ENCODE measurements at places on chromosomes 7 and 10. TPM values are rescaled to one million over a fixed set of nuclear protein-coding genes. Genes with fewer than 3 reads are reported as not detected.

- DNase-seq: no peak
Observed at GRCh38 chr10:94066411-94066810, 72.7 kb downstream of the PLCE1 start.

- DNase-seq: no peak
Observed at GRCh38 chr7:90856351-90857070, 260.4 kb downstream of the CDK14 start.

GRCh38 chr10:23630376-23630775, 191.5 kb downstream of the OTUD1 start:
- DNase-seq: no peak

DNA sequence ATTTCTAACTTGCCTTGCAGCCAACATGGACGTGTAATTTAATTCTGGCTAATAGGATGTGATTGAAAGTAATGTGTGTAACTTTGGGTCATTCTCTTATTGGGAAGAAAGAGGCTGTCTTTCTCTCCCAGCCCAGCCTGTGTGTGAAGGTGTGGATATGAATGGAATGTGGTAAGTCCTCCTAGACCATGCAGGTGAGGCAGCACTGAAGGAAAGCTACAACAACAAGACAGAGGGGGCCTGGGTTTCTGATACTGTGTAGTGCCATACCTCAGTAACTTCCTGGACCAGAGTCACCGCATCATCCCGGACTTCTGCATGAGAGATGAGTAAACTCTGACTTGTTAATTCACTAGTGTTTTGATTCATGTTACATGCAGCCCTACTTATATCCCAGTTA, 237.0 kb downstream of the EXOC4 start:
- DNase-seq: no peak

DNA sequence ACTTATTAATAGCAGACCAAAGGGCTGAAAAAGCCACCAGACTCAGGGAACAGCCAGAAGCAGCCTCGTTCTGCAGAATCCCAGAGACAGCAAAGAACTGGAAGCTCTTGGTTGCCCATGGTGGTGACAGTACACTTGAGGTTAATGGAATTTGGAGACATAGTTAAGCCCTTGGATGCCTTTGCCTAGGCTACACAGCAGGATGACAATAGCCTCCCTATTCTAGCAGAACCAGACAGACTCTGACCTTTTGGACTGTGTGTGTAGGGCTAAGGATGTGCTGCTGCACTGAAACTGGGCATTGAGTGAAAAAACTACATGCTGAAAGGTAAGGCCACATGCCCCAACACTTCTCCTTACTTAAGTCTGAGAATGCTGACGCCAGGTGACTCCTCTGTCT, 22.7 kb downstream of the OTUD1 start:
- no peak for DNase-seq

DNA sequence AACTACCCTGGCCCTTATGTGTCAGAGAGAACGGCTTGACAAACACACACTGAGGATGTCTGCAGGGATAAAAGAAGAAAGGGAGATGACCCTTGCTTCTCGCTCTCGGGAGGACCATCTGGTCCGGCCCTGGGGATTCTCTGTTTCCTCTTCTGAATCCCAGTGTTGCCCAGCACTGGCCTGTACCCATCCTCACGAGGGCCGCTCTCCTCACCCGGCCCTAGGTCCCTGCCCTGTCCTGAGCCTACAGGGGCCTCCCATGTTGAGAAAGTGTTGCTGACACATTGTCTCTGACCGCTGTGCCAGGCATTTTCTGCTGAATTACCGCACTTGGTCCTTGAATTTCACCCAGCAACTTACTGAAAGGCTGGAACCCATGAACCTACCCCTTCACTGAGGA, 171.9 kb upstream of the LANCL2 start:
- no peak for DNase-seq

- no peak for DNase-seq
Observed at GRCh38 chr10:16904049-16904448, 86.8 kb upstream of the RSU1 start.

GRCh38 chr7:1670894-1671593, 967 bp downstream of the ELFN1 start:
- no peak for DNase-seq

DNA sequence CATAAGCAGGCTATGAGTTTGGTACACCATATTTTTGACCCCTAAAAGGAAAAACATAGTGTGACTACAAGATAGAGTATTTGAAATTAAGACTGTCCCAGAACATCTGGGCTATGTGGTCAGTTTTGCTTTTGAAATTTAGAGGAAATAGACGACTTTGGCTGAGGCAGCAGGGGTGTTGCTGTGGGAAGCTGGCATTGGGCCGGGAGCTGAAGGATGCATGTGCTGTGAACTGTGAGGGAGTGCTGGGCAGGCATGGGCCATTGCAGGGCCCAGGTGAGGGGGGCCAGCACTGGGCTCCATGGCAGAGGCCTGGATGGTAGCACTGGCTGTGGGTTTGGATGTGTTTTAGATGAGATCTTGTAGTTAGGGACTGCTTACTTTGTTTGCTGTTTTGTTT, 168.3 kb downstream of the BMPER start:
- no peak for DNase-seq

GDF10 gene
- 1.00 TPM for total RNA-seq

DNA sequence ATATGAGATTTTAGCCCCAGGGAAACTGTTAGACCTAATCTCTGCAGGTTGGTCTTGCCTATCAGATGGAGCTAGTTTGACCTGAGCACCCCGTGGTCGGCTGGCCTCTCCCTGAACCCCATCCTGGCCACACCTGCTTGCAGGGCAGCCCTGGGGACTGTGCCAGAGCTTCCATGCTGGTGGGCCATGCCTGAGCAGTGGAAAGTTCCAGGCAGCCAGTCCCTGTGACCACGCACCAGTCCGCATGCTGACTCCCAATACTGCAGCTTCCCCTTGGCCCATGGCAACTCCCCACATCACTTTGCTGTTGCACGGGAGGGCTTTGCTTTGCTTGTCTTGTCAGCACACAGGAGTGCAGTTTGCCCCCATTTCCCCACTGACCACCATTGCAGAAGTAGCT, 427.8 kb upstream of the SEMA3D start:
- DNase-seq: no peak

DNA sequence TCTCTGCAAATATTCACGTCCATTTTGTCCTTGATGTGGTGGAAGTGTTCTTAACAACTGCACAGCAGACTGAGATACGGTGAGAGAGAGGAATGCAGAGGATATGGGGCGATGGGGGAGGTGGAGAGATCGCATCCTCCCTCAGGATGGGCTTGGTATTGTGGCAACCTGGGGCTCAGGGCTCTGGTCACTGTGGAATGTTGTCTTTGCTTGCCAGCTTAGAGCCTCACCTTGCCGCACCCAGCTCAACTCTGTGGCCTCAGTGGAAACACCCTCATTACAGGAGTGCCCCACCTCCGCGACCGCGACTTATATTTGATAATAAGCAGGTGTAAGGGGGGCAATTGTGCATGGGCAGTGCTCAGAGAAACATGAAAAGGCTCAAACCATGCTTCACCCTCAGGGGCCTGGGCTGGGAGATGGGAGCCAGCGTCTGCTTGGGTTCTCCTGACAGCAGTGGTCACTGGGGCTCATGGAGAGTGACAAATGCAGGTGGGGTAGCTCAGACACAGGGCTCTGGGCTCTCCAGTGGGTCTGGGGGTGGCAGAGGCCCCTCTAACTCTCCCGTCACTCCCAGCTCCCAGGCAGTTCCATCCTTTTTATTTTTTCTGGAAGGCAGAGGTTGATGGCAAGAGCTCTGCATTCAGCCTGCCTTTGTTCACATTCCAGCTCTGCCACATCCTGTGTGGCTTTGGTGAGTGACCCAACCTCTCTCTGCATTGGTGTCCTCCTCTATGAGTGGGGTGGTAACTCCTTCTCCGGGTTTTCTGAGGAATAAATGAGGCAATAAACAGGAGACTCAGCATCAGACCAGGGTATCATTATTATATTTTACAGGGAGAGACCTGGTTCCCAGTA, 43.1 kb upstream of the EMX2 start:
- no peak for DNase-seq

DNA sequence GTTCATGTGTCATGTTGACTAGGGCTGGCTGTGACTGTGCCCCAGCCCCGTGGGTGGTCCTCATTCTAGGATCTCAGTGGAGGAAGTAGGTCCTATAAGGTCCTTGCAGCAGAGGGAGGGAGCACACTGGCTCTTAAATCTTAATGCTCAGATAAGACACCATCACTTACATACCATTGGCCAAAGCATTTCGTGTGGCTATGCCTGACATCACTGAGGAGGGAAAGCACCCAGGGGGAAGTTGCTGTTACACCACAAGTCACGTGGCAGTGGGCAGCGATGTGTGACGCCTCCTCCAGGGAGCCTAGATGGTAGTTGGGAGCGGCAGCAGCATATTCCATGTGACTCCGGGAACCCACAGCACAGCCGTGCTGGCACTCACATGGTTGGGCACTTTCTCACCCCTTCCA, 224.7 kb upstream of the SH2B2 start:
- DNase-seq: no peak
